NCI-H1417 treated with DMSO at 0.1 percent for 48 hours (cell line): ENCODE measurements at places on chromosomes 5 and 9.

DNA sequence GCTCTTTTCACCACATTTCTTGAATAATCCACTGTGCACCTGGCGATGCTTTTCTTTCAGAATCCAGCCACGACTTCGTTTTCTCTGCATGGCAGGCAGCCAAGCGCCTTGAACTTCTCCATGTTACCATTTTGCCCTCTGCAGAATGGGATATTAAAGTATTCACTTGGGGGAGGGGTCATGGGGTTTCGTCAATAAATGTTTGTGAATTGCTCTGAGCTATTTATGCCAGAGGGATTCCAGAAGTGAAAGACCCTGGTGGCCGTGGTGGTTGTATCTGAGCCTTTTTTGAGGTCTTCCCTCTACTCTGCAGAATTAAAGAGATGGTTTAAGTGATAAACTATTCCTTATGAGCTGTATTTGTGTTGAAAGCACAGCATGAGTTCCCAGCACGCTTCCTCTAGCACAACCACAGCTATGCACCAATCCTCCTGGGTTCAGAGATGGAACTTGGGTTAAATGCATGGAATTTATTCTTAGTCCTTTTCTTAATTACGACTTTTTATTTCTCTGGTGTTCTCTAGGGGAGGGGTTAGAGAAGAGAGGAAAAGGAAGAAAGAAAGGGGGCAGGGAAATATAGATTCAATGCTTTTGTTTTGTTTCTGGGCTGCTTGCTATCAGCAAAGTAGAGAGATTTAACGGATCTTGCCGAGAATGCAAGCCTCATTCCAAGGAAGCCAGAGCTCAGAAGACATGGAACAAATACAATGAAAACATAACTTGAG is 478.2 kb upstream of the TNC start:
- no peak for DNase-seq

- no peak for DNase-seq
These were observed 70.9 kb downstream of the SPRY4 start for GRCh38 chr5:142253938-142254337.

DNA sequence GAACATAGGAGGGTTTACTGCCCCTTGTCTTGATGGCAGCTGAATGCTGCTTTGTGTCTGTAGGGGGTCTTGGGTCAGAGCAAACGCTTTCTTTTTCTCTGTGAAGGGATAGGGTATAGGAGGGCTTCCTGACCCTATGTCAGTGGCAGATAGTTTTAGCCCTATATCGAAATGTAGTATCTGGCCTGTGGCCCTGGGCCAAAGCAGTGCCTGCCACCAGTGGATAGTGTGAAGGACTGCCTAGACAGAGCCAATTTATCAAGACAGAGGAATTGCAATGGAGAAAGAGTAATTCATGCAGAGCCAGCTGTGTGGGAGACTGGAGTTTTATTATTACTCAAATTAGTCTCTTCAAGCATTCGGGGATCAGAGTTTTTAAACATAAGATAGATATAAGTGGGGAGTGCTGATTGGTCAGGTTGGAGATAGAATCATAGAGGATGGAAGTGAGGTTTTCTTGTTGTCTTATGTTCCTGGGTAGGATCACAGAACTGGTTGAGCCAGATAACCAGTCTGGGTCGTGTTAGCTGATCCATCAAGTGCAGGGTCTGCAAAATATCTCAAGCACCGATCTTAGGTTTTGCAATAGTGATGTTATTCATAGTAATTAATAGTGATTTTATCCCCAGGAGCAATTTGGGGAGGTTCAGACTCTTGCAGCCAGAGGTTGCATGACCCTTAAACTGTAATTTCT is 178.5 kb downstream of the GDNF start:
- DNase-seq = no peak

- DNase-seq = no peak
These were observed 1146.9 kb upstream of the DMAC1 start for GRCh38 chr9:8946461-8946860.

- DNase-seq = no peak
These were observed 235.2 kb downstream of the PLK2 start for GRCh38 chr5:58224661-58225060.

GRCh38 chr5:43839218-43839617 is 236.2 kb downstream of the NNT start:
- no peak for DNase-seq

- DNase-seq = no peak
These were observed 3.5 kb downstream of the CCNB1 start for GRCh38 chr5:69170495-69170894.

GRCh38 chr9:136122425-136123383 is 4.0 kb upstream of the TMEM250 start:
- no peak for DNase-seq

DNA sequence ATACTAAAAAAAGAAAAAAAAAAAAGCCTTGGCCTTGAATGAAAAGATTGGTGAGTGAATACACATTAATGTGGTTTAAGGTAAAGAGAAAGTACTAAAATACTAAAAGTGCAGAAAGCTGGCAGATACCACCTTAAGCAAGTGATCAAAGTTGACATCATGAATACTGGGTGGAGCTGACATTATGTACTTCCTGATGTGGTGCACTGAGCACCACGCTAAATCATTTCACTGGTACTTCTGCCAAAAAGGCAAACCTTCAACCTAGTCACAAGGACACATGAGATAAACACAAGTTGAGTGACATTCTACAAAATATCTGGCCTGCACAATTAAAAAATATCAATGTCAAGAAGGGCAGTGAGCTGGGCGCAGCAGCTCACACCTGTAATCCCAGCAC is 33.8 kb upstream of the PANK3 start:
- DNase-seq = no peak

GRCh38 chr5:1239505-1240251 is 14.5 kb downstream of the SLC6A18 start:
- DNase-seq = no peak

GRCh38 chr5:11719888-11720481 is 184.3 kb downstream of the CTNND2 start:
- peak; percentile 27 for DNase-seq

- DNase-seq = no peak
These were observed 99.7 kb downstream of the SCAI start for GRCh38 chr9:125043631-125044030.

DNA sequence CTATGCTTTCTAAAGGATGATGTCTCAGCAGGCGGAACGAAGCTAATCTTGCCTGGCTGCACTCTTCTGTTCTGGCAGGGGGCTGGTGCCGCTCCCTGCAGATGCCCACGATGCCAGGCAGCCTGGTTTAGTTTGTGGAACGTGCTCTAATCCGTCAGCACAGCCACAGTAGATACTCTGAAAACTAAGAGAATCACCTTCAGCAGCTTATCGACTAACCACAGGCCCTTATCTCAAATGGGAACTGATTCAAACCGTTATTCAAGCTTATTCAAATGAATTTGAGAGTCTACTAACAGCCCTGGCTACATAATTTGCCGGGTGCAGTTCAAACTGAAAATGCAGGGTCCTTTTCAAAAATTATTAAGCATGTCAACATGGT is 246.6 kb upstream of the ANKRD55 start:
- DNase-seq = no peak

- DNase-seq = no peak
These were observed 53.8 kb downstream of the TTC39B start for GRCh38 chr9:15253197-15253596.

GRCh38 chr5:115453391-115454095 is 91.0 kb downstream of the FEM1C start:
- DNase-seq = no peak

DNA sequence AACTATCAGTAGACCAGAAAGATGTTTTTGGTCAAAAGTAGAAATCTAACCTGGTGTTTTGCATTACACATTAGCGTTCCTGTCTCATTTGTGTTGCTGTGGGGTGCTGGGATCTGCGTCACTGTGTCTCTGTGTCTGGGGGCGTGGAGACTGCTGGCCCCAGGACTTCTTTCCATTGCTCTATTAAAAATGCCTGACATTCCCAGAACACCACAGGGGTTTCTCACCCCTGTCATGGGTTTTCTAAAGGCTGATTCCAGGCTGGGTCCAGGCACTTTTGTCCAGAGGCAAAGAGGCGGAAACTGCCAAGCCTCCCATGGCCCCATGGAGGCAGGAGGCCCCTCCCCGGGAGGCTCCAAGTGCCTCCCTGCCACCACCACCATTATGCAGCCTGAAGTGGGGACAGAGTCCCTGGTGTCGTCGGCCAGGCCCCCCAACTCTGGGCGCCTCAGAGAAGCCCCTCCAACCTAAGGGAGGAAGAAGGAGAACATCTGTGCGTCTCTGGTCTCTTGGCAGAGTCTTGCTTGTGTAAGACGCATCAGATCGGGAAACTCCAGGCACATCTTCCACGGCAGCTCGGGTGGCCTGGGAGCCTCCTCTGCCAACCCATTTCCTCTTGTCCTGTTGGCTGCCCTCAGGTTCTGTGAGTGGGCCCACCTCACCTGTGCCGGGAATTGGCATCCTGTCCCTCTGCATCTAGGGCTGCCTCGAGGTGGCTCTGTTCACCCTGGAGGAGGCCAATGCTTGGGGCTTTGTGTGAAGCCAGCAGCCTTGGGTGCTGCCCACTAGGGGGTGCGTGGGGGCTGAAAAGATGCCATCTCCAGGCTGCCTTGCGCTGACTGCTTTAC is 13.8 kb upstream of the PLEKHG4B start:
- no peak for DNase-seq

GRCh38 chr5:32572778-32573480 is 12.4 kb upstream of the SUB1 start:
- DNase-seq = no peak

DNA sequence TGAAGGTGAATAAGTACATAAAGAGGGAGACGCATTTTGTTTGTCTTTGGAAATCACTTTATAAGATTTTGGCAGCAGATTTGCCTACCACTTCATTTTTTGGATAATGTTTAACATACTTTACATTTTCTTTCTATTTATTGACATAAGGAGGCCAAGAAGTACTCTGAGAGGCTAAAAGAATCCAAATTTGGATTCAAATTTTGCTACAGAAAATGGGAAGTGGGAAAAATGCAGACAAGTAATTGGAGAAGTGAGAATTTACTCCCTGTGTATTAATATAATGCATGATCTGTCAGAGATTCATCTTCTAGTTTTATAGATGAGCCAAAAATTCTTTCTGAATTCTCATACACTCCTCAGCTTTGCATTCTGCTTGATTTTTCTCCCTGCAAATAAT is 411.2 kb upstream of the CTNND2 start:
- no peak for DNase-seq

GRCh38 chr5:149416987-149417710 is 38.1 kb upstream of the IL17B start:
- DNase-seq = no peak

DNA sequence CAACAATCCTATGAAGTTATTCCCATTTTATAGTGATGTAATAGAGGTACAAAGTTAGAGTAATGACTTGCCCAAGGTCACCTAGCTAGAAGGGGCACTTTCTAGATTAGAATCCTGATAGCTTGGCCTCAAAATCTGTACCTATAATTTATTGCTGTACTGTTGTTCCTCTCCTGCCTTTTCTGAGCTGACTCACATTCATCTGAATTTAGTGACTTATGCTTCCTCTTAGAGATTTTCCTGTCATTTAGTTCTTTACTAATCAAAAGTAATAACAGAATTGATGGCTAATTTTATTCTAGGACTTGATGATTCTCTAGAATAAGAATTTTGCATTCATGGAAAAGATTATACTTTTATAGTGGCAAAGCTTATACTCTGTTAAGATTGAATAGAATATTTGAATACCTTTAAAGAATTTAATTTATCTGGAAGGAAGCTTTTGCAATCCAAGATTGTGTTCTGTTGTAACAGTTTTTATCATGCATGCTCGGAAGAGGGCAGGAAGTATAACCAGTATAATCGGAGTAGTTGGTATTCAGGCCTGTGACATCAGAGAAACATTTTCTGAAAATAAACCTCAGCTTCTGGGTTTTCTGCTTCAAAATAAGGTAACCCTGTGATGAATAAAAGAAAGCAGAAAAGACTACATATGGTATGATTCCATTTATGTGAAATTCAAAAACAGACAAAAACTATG is 21.3 kb downstream of the CYSTM1 start:
- DNase-seq = no peak

- DNase-seq = no peak
These were observed 1.9 kb downstream of the FRMD3 start for GRCh38 chr9:83536332-83536731.

GRCh38 chr5:133487093-133487492 is 125.2 kb downstream of the FSTL4 start:
- DNase-seq = no peak

DNA sequence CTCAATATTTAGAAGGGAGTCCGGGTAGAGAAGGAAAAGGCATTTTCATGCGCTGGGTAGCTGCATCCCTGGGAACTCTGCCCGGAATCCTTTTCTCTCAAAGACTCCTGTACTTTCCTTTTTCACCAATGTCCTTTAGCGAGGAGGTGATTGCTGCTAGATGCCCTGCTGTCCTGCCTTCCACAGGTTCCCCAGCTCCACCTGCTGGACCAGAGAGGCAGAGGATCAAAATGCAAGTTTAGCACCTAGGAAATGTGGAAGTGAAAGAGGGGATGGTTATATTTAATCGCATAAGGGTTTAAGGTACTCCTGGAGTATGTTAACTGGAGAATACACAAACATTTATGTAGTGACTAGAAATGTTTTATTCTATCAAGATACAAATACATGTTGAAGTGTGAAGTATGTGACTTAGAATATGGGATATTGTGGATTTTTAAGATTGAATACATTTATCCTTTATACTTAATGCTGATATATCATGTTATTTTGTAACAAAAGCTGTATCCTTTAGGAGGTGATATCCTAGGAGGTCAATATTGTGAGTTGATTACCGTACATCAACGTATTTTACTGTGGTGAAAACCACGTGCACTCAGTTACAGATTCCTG is 145.7 kb downstream of the ARHGAP26 start:
- DNase-seq = no peak

GRCh38 chr5:150562832-150563231 is 54.9 kb downstream of the NDST1 start:
- no peak for DNase-seq

- DNase-seq = no peak
These were observed 78.2 kb upstream of the ADCY2 start for GRCh38 chr5:7317751-7318150.

GRCh38 chr9:4490705-4491625 is 697 bp downstream of the SLC1A1 start:
- DNase-seq = no peak

- no peak for DNase-seq
These were observed 24.7 kb upstream of the CETN3 start for GRCh38 chr5:90434116-90434714.

GRCh38 chr5:59368951-59369350 is 524.6 kb downstream of the PDE4D start:
- no peak for DNase-seq

DNA sequence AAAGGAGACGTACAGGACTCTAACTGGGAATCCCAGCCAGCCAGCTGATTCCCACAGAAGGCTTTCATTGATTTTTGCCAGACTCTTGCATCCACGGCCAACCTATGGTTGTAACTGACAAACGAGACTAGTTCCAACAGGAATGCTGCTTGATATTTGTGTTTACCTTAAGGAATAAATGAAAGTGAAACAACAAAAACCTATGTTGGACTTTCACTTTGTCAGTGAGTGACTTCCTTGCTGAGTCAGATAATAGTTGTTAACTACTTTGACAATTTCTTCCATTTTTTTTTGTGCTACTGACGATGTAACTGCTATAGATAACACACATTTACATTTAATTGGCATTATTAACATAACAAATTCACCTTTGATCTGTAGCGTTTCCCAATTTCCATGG is 63.4 kb upstream of the LRRTM2 start:
- no peak for DNase-seq

- DNase-seq = no peak
These were observed 981.7 kb downstream of the NR2F1-AS1 start for GRCh38 chr5:92599217-92599810.
